ENCODE measurements at places on chromosomes 16 and 17.

DNA sequence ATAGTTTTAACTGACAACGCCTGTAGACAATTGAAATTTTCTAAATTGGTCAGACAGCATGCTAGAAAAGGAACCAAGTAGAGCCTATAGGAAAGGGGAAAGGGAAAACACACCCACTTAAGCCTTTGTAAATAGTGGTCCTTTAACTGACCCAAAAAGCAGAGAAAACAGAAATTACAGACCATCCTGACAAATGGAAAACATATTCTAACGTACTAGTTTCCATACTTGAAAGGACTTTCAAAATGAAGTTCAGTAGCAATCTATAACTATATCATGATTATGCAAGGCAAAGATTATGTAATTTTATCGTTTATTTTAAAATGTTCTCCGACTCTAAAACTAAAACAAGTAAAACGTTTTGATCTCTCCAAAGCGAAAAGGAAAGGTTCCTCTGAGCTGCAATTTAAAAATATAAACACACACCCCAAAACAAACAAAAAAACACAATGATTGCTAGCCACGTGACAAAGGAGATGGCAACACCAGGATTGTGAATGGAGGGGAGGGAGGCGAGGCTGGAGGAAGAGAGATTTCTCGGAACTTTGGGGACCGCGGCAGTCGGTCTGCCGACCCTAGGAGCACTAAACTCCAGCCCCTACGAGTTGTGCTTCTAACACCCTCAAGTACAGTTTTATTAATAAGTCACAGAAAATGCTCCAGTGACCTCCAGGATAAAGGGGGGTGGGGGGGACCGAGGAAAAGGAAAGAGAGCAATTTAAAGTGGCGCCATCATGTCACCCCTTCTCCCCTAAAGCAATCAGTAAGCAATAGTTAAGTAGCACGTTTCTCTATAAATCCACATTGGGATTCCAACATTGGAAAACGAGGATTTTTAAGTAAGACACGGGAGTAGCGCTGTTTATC lies 1.7 kb downstream of the KANSL1 start:
- DNase-seq, result peak; percentile 41

GRCh38 chr16:77043076-77043475 lies 147.9 kb upstream of the MON1B start:
- peak; percentile 21 for DNase-seq

DNA sequence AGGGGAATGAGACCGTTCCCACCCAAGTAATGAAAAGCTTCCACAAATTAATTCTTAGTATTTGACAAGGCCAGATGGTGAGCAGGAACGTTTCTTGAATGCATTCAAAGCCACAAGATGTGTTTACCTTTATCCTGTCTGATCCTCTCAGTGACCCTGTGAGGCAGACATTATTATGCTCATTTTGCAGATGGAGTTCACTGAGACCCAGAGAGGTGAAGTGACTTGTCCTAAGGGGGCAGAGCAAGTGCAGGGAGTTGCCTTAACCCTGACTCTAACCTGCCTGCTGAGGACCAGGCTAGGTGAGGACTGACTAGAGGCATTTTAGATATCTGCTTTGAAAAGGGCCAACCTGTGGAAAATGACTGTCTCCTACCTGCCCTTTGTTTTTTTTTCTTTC lies 156.7 kb downstream of the HAPSTR1 start:
- DNase-seq, result no peak

GRCh38 chr16:85216522-85217375 lies 104.5 kb upstream of the CIBAR2 start:
- DNase-seq, result no peak

Measured in fibroblast of skin of right quadriceps (primary cell).